Activated gamma-delta T cell treated with anti-CD3 and anti-CD28 coated beads, Interleukin-2, amount 50 U/mL, for 16 hours (primary cell): ENCODE measurements at places on chromosomes 6 and 20.

DNA sequence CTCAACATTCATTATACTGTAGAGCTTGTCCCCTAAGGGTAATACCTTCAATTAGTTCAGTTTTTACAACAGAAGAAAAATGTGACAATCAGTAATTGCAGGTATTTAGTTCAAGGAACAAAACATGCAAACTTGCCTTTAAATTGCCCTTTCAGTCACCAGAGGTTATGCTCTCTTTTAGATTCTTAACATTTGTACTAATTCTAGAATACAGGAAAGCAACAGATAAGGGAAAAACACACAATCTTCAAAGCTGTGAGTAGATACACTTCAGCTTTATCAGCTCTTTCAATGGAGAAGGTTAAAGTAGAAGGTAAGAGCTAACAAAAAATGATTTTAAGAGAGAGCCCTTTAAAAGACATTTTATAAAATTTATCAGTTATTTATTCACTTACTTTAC is 173.1 kb downstream of the HS3ST5 start:
- DNase-seq: no peak

GRCh38 chr20:43554369-43554768 is 4.5 kb upstream of the SGK2 start:
- no peak for DNase-seq

DNA sequence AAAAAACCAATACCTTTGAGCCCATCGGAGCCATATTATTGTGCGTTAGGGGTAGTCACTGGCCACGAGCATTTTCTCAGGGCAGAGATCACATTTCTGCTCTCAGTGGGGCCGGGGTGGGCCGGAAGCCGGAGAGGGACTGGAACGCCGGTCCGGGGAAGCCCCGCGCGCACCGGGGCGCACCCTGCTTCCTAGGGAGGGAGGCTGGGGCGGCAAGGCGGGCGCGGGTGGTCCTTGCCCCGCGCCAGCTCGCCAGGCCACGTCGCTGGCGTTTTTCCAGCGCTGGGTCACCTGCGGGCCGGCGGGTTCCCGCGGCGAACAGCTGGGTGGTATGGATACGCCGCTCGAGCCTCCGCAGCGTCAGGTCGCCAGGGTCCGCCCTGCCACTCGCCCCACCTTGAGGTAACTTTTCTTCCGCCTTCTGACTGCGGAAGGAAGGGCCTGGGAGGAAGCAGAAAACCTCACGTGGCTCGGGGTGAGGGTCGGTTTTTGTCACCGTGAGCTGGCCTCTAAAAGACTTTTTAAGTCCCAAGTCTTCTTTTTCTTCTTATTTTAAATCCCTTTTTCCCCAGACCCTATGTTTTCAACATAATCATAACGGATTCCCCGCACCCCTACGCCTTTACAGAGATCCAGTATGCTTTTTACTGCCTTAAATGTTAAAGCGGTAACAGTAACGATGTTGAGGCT is 2.7 kb upstream of the EEF1A1 start:
- DNase-seq: peak; percentile 70

DNA sequence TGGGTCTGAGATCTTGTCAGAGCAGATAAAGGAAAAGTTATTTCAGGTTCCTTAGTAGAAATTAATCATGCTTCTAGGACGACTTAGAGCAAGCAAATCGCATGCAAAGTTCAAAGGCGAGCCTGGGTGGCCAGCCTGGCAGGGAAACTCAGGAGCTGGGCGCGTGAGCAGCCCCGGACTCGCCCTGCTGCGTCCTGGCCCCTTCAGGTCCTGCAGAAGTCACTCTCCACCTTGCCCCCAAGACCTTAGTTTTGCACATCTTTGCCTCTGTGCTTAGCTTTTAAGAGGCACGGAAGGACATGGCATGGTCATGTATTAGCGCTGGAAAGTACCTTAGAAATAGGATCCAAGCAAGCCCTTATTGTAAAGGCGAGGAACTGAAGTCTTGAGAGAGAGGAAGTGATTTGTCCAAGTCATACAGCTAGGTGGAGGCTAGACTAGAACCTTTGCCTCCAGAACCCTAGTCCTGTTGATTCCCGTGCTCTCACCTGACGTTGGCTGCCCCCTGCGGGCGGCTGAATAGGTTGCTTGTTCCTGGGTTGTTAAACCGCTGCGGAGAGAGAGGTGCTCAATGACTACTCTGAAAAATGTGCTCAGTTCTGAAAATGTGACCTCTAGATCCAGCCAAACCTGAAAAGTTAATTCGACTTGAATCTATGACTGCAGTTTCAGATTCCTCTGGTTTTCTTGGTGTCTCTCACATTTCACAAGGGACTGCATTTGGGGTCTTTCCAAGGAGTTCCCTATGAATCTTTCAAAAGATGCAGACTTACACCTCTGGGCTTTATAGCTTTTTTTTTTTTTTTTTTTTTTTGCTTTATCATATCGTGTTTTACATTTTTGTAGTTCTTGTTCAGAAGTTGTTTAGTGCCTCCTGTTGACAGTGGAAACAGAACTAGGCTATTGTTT is 2.7 kb downstream of the MYB start:
- peak; percentile 67 for DNase-seq

- DNase-seq: no peak
These were observed 107.9 kb downstream of the DCDC2 start for GRCh38 chr6:24249926-24250325.

DNA sequence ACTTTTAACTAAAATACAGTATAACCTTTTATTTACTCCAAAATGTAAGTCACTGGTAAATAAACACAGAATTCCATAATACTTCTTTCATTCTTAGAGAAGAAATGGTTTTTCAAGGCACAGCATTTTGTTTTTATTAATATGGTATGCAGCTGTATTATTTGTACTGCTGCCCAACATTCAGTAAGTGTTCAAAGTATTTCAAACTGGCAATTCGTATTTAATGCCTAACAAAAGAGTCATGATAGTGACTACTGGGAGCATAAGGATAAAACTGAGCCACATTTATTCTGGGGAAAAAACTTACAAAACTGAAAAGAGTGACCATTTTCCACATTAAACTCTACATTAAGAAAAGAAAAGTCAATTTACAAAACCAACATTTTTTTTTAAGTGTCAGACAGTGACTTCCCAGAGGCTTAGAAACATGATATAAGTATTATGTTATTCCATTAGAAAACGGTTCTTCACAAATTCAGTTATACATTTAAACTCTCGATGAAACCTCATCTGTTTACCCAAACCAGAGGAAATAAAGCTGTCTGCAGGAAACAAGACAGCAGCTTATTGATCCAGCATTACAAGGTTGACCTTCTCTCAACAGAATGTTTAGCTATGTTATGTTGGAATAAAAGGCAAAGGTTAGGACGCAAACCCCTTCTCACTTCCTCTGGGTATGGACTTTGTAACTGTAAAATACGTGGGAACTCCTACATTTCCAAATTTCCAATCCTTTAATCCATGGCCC is 24.3 kb downstream of the EPB41L2 start:
- DNase-seq: no peak

DNA sequence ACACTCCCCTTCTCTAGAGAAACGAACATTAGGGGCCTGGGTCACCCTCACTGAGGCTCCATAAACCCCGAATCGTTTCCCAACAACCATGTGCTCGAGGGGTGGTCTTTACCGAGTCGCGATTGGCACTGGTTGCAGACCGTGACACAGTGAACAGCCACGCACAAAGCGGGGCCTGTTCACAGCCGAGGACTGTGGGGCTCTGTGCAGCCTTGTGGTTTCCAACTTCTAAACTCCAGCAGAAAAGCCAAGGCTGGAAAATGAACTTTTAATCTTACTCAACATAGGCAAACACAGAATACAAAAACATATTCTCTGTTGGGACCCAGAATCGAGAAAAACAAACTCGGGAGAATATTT is 19.0 kb downstream of the RRBP1 start:
- no peak for DNase-seq

DNA sequence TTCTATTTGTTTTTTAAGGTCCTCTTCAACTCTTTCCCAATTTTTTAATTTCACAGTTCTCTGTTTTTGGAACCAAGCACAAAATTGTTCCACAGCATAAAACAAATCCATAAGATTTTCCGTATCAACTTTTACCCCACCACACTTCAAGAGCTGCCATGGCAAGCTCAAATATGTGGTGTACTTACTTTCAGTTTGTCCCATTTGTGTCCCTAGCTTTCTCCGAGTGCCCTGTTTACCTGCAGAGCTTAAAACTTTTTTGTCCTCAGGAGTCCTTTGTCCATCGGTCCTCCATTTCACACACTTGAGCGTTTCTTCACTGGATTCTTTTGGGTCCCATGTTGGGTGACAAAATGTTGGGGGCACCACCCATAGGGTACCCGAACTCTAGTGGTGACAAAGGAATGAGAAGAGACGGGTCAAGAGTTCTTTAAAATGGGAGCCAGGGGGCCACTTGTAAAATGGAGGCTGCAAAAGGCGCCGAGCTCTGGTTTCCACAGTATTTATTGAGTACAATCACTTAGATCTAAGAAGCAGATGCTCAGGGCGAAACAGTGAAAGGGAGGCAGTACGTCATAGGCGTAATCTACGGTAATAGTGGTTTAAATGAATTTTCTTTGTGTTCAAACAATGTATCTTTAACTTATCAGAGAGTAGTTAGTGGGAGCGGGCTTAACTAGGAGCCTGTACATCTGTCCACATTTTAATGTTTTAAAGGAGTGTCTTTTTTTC is 39.8 kb upstream of the SERINC1 start:
- no peak for DNase-seq

GRCh38 chr20:60116128-60116909 is 158.1 kb downstream of the CDH26 start:
- no peak for DNase-seq
